ENCODE measurements at places on chromosomes 16 and 17. TPM values are rescaled to one million over a fixed set of nuclear protein-coding genes. Genes with fewer than 3 reads are reported as not detected.
A peak's percentile ranks its signal among the peaks of the same experiment; 100 is the strongest.

GRCh38 chr16:4652561-4652960 is 27.9 kb downstream of the MGRN1 start:
- H3K4me1 ChIP-seq: no peaks in the 10 kb centered on the region
- H3K36me3 ChIP-seq: no peaks in the 10 kb centered on the region
- H3K27me3 ChIP-seq: no peaks in the 10 kb centered on the region
- H3K4me3 ChIP-seq: no peak overlapping the region

DNA sequence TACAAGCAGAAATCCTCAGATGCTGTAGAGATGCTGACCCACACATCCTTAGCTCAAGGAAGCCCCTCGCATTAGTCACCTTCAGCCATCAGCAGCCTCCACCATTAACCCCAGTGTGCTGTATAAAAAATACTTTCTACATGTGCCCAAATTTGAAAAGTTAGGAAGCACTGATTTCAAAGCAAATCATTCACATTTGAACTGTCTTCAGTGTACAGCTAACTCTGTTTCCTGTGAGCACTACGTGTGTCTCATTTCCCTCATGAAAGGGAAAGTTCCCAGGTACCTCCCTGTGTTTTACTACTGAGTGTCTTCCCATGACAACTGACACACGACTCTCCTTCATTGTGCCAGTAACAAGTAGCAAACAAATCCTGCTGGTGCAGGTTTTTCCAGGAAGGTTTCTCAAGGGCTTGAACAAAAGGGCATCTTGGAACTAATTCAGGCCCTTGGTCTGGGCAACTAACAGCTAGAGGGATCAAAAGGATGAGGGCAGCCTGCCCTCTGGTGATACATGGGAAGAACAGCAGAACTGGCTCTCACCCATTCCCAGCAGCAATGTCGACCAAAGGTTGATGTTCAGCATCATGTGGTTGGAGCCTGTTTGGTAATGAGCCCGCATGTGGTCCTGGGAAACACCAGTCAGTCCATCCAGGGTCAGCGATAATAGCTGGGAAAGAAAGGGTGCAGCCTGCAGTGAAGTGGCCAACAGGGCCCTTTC is 4.0 kb downstream of the SLC35B1 start:
- H3K4me3 ChIP-seq: no peak overlapping the region
- H3K4me1 ChIP-seq: peaks cover 7% of the 10 kb centered on the region
- no peak overlapping the region for H3K27ac ChIP-seq
- no peaks in the 10 kb centered on the region for H3K36me3 ChIP-seq

GRCh38 chr16:4697848-4698291 is 4.5 kb downstream of the NUDT16L1 start:
- H3K27me3 ChIP-seq: no peaks in the 10 kb centered on the region
- peak overlapping the region; percentile 9 for H3K27ac ChIP-seq
- DNase-seq: no peak
- peaks cover 15% of the 10 kb centered on the region for H3K4me1 ChIP-seq
- no peaks in the 10 kb centered on the region for H3K36me3 ChIP-seq

DNA sequence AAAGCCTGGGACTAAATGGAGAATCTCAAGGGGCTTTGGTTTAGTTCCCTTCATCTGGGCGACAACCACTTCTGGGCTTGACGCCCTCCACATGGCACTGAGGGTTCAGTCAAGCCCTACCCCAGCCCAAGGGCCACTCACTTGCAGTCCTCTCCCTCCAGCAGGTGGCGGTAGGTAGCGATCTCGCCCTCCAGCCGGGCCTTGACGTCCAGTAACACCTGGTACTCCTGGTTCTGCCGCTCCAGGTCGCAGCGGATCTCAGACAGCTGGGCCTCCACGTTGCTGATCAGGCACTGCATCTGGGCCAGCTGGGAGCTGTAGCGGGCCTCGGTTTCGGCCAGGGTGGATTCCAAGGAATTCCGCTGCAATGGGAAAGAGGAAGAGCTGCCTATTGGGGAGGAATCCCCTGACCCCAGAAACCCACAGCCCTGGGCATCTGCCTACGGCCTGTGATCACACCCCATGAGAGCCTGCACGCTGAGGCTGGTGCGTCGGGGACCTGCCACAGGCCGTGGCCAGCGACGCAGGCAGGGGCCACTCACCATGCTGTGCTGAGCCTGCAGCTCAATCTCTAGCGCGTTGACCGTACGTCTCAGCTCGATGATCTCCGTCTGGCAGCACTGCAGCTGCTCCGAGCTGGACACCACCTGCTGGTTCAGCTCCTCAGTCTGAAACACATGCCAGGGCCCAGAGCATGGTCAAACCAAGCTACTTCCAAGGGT is 2.7 kb downstream of the KRT36 start:
- no peaks in the 10 kb centered on the region for H3K27me3 ChIP-seq
- H3K4me1 ChIP-seq: no peaks in the 10 kb centered on the region
- no peak for DNase-seq
- no peaks in the 10 kb centered on the region for H3K36me3 ChIP-seq

GRCh38 chr16:30777591-30778297 is 9.3 kb downstream of the ZNF629 start:
- H3K36me3 ChIP-seq: no peaks in the 10 kb centered on the region
- no peak for DNase-seq
- H3K27me3 ChIP-seq: no peaks in the 10 kb centered on the region
- peaks cover 6% of the 10 kb centered on the region for H3K4me1 ChIP-seq

GRCh38 chr17:67074781-67075180 is 30.4 kb downstream of the CACNG1 start:
- H3K27ac ChIP-seq: no peak overlapping the region
- H3K27me3 ChIP-seq: no peaks in the 10 kb centered on the region
- H3K4me3 ChIP-seq: no peak overlapping the region
- no peaks in the 10 kb centered on the region for H3K36me3 ChIP-seq
- DNase-seq: no peak

GRCh38 chr17:14777291-14777690 is 476.4 kb downstream of the HS3ST3B1 start:
- H3K4me1 ChIP-seq: no peaks in the 10 kb centered on the region
- no peak overlapping the region for H3K4me3 ChIP-seq
- no peak overlapping the region for H3K27ac ChIP-seq
- DNase-seq: no peak

- no peaks in the 10 kb centered on the region for H3K36me3 ChIP-seq
- H3K27ac ChIP-seq: no peak overlapping the region
- H3K27me3 ChIP-seq: no peaks in the 10 kb centered on the region
- no peaks in the 10 kb centered on the region for H3K4me1 ChIP-seq
- DNase-seq: no peak
- H3K4me3 ChIP-seq: no peak overlapping the region
Measured at GRCh38 chr16:88616320-88616719, 22.1 kb upstream of the IL17C start.

DNA sequence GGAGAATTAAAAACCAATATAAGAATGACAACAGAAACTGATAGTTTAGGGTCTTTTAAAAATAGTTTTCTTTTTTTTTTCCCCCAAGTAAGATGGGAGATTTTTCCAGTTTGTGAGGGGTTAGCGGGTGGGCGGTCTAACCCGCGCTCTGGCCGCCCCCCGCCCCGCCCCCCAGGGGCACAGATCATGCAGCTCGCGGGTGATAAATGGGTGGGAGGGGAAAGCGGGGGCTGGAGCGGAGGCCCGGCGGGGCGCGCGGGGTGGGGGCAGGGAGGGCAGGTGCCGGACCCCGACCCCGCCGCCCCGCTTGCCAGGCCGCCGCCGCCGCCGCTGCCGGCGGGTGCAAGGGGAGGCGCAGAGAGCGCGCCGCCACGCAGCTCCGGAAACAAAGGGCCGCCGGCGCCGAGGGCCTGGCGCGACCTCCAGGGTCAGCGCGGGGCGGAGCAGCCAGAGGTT is 60.1 kb upstream of the GSE1 start:
- peak overlapping the region; percentile 87 for H3K4me3 ChIP-seq
- DNase-seq: no peak
- no peaks in the 10 kb centered on the region for H3K36me3 ChIP-seq

DNA sequence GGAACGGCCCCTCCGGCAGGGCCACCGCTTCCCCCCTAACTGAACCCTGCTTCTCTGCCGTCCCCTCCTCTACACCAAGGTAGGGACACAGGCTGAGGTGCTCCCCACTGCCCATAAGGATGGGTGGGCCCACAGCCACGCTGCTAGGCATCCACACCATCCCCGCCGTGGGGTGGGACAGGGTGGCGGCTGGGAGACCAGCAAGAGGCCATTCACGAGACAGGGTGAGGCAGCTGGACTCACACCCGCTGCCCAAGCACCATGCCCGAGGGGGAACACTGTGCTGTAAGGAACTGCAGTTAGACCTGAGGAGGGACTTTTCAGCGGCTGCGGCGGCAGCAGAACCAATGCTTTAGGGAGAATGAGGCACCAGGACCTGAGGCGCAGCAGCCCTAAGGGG is 47.5 kb upstream of the RRN3 start:
- H3K4me1 ChIP-seq: peaks cover 24% of the 10 kb centered on the region
- no peak for DNase-seq
- H3K27ac ChIP-seq: peak overlapping the region; percentile 59
- no peak overlapping the region for H3K4me3 ChIP-seq
- H3K27me3 ChIP-seq: no peaks in the 10 kb centered on the region
- H3K36me3 ChIP-seq: no peaks in the 10 kb centered on the region

GRCh38 chr17:51087072-51087757 is 33.5 kb downstream of the SPAG9 start:
- H3K4me3 ChIP-seq: no peak overlapping the region
- H3K27me3 ChIP-seq: no peaks in the 10 kb centered on the region
- no peak for DNase-seq
- H3K27ac ChIP-seq: no peak overlapping the region
- H3K4me1 ChIP-seq: no peaks in the 10 kb centered on the region

DNA sequence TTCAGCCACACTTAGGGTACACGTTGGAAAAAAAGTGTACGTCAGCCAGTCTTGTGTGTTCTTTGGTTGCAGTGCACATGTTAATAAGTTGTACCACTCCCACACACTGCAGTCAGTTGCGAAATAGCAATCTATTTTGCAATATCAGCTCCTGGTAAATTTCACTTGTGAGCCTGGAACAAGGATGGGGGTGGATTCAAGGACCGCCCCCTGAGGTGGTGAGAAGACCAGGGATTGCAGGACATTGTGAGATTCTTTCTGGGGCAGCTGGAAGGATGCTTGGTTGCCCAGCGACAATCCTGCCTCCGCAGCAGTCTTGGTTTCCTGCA is 78.6 kb upstream of the ZFHX3 start:
- no peak overlapping the region for H3K4me3 ChIP-seq
- no peaks in the 10 kb centered on the region for H3K4me1 ChIP-seq
- no peaks in the 10 kb centered on the region for H3K27me3 ChIP-seq
- H3K27ac ChIP-seq: no peak overlapping the region
- no peaks in the 10 kb centered on the region for H3K36me3 ChIP-seq
- DNase-seq: peak; percentile 68

- H3K27me3 ChIP-seq: no peaks in the 10 kb centered on the region
- H3K27ac ChIP-seq: no peak overlapping the region
- no peaks in the 10 kb centered on the region for H3K4me1 ChIP-seq
- no peaks in the 10 kb centered on the region for H3K36me3 ChIP-seq
Measured at GRCh38 chr17:61837175-61838051, 25.9 kb downstream of the BRIP1 start.

LPCAT2 gene
- 28.8 TPM for total RNA-seq

NKIRAS2 gene
- total RNA-seq: 35.4 TPM

CA5A gene
- total RNA-seq: not detected

COPZ2 gene
- total RNA-seq: 12.9 TPM

AURKB gene
- total RNA-seq: 12.8 TPM

GGA2 gene
- total RNA-seq: 96.0 TPM

KRT9 gene
- total RNA-seq: 0.21 TPM

CDYL2 gene
- total RNA-seq: 7.3 TPM
